ENCODE measurements at places on chromosomes 12 and 14.

- no peak for DNase-seq
These were observed 10.9 kb downstream of the MTA1 start for GRCh38 chr14:105430565-105430964.

- DNase-seq = no peak
These were observed 87.1 kb downstream of the ALG10 start for GRCh38 chr12:34109390-34109789.

- DNase-seq = peak; percentile 23
These were observed 37.5 kb downstream of the ACACB start for GRCh38 chr12:109153821-109154441.

GRCh38 chr12:3218228-3219171 lies 141.3 kb downstream of the TSPAN9 start:
- no peak for DNase-seq

GRCh38 chr14:69328317-69328716 lies 68.4 kb downstream of the GALNT16 start:
- DNase-seq = no peak

DNA sequence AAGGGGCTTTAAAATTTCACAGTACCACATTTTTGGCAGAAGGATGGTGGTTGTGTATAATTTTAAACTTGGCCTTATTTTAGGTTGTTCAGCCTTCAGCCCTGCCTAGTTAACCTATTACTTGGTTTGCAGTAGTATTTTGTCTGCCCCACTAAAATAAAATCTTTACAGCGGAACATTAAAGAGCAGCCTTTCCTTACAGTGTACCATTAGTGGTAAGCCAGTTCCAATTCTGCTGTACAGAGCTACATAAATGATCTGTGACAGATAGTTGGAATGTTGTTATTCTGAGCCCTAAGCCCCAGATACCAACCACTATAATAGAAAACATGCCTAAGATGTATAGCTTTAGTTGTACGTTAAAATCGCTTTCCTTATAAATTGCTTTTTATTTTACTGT lies 56.2 kb downstream of the SLC38A6 start:
- no peak for DNase-seq

DNA sequence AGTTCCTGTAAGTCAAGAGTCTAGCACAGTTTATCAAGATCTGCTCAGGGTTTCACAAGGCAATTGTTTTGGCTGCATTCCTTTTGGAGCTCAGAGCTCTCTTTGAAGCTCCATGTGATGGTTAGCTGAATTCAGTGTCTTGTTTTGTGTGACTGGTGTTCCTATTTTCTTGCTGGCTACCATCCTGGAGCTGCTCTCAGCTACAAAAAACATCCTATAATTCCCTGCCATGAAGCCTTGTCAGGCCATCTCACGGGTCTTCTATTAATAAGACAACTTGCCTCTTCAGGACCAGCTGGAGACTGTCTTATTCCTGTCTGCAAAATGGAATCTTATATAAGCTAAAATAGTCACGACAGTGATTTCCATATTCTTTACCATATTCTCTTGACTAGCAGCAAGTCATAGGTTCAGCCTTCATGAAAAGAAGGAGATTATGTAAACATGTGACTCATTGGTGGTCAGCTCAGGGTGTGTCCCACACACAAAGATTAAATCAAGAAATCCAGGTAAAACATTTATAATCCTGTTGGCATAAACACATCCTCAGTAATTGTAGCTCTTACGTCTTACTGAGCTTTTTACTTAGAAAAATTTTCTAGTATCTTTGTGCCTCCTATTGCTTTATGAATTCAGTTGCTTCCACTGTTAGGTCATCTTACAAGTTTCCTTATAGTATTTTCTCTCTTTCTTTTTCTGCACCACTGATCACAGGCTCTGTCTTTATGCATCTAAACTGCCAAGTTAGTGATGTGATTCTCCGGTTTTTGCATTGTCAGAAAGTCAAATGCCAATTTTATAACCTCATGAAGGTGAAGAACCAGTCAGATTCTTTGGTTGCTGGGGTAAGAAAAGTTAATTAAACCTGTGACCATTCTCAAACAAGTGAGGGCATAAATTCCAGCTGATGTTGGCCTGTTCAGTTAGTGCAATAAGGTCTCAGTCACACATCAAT lies 378.5 kb upstream of the MGAT4C start:
- DNase-seq = peak; percentile 40

GRCh38 chr12:87806310-87806709 lies 222.9 kb downstream of the C12orf50 start:
- DNase-seq = no peak

GRCh38 chr12:108850854-108851573 lies 6.4 kb downstream of the SSH1 start:
- peak; percentile 89 for DNase-seq

GRCh38 chr14:42013559-42013958 lies 406.9 kb downstream of the LRFN5 start:
- DNase-seq = no peak

GRCh38 chr12:131862084-131862441 lies 32.4 kb upstream of the ULK1 start:
- DNase-seq = no peak

DNA sequence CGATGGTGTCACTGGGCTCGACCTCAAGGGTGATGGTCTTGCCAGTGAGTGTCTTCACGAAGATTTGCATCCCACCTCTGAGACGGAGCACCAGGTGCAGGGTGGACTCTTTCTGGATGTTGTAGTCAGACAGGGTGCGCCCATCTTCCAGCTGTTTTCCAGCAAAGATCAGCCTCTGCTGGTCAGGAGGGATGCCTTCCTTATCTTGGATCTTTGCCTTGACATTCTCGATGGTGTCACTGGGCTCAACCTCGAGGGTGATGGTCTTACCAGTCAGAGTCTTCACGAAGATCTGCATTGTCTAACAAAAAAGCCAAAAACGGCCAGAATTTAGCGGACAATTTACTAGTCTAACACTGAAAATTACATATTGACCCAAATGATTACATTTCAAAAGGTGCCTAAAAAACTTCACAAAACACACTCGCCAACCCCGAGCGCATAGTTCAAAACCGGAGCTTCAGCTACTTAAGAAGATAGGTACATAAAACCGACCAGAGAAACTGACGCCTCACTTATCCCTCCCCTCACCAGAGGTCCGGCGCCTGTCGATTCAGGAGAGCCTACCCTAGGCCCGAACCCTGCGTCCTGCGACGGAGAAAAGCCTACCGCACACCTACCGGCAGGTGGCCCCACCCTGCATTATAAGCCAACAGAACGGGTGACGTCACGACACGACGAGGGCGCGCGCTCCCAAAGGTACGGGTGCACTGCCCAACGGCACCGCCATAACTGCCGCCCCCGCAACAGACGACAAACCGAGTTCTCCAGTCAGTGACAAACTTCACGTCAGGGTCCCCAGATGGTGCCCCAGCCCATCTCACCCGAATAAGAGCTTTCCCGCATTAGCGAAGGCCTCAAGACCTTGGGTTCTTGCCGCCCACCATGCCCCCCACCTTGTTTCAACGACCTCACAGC lies 717 bp downstream of the UBC start:
- DNase-seq = no peak

- DNase-seq = no peak
These were observed 19.8 kb downstream of the INSM2 start for GRCh38 chr14:35553808-35554207.

- DNase-seq = peak; percentile 65
These were observed 189.4 kb downstream of the ADGRD1 start for GRCh38 chr12:131142891-131143657.

GRCh38 chr14:103543140-103543539 lies 14.1 kb downstream of the TRMT61A start:
- DNase-seq = no peak

GRCh38 chr12:29350080-29350479 lies 30.9 kb downstream of the ERGIC2 start:
- peak; percentile 22 for DNase-seq

DNA sequence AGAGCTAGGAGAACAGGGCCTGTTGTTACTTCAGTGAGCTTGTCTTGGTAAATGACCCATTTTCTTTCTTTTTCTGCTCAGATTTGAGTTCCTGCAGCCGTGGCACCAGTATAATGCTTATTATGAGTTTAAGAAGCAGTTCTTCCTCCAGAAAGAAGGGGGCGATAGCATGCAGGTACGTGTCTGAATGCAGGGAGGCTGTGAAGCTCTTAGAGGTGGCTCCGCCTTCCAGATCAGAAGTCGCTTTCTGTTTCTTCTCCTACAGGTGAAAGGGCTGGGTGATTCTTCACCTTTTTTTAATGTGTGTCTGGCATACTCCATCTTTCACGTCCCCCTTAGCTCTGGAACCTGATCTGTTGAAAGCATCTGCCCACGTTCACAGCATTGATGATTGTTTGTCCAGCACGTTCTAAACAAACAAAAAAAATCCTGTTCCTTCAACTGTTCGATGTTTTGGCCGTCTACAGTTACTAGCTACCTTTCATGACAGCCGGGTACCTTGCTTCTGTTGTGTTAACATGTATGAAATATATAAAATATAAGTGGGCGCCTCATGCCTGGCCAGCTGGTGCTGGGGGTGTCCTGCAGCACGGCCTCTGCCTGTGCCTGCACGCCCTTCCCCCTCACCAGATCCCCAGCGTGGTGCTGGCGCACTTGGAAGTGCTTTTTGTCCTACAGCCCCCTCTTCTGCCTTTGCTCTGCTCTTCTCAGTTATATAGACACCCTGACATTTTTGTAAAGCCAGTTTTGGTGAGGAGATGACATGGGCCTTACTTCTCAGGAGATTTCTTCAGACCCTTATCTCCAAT lies 44.6 kb downstream of the SFSWAP start:
- peak; percentile 42 for DNase-seq

- DNase-seq = no peak
These were observed 15.5 kb downstream of the MBIP start for GRCh38 chr14:36304895-36305294.

Measured in A549 (cell line).